ENCODE measurements at places on chromosomes 12 and 14.

- no peak for DNase-seq
These were observed 103.5 kb upstream of the BCAT1 start for GRCh38 chr12:25052196-25052913.

- DNase-seq: no peak
These were observed 11.7 kb downstream of the PELI2 start for GRCh38 chr14:56129933-56130332.

- no peak for DNase-seq
These were observed 2.2 kb downstream of the ZC3H10 start for GRCh38 chr12:56120158-56120846.

GRCh38 chr12:95887311-95887710 is 28.6 kb downstream of the SNRPF start:
- no peak for DNase-seq

- no peak for DNase-seq
These were observed 78.1 kb upstream of the TBX5 start for GRCh38 chr12:114483996-114484395.

- DNase-seq: peak; percentile 92
These were observed 23.9 kb downstream of the NID2 start for GRCh38 chr14:52044791-52045522.

- DNase-seq: no peak
These were observed 344.8 kb upstream of the USP15 start for GRCh38 chr12:61915420-61915819.

DNA sequence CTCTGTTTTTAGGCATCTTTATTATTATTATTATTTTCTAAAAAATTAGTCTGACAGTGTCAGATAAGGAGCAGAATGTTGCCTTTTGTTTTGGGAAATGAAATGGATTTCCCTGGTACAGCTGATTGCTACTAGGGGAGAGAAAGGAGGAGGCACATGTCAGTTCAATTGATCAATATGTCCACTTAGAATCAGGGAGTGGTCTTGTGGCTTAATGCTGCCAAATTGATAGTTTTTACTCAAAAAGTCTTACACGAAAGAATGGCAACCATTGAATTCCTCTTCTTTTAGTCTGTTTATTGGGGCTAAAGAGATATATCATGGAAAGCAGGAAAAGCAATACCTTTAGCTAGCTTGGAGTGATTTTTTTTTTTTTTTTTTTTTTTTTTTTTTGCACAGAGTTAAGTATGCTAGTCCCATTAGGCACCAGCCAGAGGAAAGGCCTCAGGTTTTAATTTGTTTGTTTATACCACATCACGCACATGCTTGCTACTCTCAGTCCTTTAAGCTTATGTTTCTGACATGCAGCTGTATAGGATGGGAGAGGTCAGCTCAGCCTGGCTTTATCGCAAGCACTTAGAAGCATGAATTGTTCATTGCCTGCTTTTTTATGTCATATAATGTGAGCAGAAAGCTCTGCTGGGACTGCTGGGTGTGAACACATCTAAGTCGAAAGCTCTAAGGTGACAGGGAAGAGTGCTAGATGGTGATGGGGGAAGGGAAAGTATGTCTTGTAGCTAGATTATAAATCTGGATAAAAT is 1.4 kb downstream of the AKAP6 start:
- no peak for DNase-seq

DNA sequence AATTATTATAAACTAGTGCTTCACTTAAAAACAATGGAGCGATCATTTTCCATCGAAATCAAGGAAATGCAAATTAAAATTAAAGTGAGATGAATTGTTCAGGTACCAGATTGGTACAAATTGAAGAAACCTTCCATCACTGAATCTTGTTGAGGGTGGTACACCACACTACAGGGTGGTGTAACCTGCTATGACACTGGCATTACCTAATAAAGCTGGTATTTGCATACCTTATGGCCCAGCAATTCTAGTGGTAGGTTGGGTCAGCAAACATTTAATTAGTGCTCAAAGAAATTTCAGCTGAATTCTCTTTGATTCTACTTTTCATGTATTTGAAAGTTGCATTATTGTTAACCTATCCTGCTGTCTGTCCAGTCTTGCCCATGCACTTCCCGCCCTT is 9.2 kb downstream of the TIGAR start:
- no peak for DNase-seq

DNA sequence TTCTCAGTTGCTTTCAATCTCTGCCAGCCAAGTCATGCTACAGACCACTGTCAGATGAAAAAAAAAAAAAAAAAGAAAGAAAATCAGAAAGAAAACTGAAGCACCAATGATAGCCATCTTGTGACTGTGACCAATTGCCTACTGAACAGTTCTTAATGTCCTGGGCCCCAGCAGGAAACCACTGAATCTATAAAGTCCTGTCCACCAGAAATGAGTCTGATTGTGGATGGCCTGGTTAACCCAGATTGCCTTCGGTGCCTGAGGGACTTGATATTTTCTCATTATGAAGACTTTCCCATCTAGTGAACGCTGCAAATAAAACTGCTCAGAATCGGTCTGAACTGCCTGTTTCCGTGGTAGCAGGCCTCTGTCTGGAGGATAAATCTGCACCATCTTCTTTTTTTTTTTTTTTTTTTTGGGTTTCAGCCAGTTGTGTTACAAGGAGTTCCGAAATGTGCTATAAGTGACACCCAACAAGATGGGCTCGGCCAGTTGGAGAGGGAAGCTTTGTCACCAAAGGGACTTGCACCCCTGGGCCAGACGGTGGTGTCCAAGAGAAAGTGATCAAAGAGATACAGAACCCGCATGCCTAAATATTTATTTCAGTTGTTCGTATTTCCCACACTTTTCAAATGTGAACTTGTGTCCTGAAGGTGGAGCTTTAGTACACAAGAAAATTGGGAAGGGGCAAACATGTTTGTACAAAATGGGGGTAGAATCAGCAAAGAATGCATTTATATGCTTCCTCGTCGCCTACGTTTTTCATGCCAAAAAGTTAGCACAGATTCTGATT is 3.0 kb upstream of the PLXNC1 start:
- peak; percentile 71 for DNase-seq

DNA sequence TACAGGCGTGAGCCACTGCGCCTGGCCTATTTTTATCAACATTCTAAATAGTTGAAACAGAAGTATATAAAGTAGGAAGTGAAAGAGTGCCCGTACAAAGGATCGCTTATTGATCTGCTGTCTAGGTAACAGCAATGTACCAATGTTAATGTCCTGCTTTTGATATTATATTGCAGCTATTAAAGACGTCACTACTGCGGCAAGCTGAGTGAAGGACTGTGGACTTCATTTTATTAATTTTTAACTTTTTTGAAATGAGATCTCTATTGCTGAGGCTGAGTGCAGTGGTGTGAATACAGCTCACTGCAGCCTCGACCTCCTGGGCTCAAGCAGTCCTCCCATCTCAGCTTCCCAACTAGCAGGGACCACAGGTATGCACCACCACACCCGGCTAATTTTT is 10.8 kb downstream of the PTGR2 start:
- DNase-seq: no peak

Data from fibroblast of skin of right quadriceps (primary cell).